Prostate gland (tissue), 2 donors: ENCODE measurements at places on chromosomes 4 and X.

DNA sequence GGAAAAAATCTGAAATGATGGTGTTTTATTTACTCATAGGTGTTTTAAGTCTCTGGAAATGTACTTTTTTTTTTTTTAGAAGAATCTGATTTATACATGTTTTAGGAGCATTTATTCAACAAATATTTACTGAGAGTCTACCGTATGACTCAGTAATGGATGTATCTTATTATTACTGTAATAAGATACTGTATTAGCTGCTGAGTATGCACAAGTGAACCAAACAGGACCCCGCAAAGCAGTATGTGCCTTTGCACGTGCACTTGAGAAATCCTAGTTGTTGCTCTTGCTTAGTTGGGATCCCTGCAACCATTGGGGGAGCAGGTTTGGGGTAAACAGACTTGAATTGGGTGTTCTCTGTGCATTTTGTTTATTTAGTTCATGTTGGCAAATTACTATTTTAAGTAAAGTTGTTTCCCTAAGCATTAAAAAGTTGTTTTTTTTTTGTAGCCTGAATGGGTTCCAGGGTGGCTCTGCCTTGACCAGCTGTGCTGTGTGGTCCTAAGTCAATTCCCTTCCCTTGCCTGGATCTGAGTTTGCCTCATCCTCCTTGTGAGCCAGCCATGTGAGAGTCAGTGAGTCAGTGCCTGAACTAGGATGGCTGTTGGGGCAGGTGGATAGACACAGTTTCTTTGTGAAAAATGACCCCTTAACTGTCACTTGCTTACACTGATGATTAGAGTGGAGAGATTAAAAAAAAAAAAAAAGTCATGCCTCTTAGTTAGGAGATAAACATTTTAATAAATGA, 27.7 kb downstream of the DCUN1D4 start:
- DNase-seq = no peak

GRCh38 chr4:190020790-190021717, 6.0 kb downstream of the FRG2 start:
- DNase-seq = peak; percentile 30

GRCh38 chr4:168153596-168154440, 61.5 kb downstream of the ANXA10 start:
- DNase-seq = peak; percentile 73

DNA sequence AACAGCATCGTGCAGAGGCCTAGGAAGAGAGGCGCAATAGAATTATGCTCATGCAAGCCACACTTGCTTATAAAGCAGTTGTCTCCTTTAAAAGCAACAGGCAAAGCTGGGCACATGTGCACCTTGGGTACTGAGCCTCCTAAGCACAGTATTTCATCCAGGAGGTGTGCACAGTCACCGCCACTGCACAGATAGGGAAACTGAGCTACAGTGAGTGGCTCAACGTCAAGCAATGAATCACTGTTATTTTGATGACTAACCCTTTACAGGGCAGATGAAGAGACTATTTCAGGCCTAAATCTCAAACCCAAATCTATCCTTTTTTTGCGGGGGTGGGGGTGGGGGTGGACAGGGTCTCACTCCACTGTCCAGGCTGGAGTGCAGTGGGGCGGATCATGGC, 42.3 kb downstream of the BCOR start:
- no peak for DNase-seq

- DNase-seq = no peak
These were observed 37.9 kb upstream of the PAPSS1 start for GRCh38 chr4:107757864-107758476.

GRCh38 chr4:151688003-151688784, 72.6 kb downstream of the GATB start:
- no peak for DNase-seq

DNA sequence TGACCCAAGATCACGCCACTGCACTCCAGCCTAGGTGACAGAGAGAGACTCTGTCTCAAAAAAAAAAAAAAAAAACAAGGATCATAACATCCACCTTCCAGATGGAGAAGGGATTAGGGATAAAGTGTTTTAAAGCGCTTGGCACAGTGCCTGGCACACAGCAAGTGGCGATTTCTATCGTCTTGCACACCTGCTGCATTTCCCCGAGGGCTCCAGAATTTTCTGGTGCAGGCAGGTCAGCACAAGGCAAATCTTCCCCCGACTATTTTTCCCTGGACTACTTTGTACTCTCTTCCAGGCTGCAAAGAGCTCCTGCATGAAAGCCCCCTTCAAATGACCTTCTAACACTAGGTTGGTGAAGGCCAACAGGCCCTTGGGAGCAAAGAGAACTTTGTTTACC, 57.3 kb downstream of the APBB2 start:
- no peak for DNase-seq
